ENCODE measurements at places on chromosomes 11 and 22.

DNA sequence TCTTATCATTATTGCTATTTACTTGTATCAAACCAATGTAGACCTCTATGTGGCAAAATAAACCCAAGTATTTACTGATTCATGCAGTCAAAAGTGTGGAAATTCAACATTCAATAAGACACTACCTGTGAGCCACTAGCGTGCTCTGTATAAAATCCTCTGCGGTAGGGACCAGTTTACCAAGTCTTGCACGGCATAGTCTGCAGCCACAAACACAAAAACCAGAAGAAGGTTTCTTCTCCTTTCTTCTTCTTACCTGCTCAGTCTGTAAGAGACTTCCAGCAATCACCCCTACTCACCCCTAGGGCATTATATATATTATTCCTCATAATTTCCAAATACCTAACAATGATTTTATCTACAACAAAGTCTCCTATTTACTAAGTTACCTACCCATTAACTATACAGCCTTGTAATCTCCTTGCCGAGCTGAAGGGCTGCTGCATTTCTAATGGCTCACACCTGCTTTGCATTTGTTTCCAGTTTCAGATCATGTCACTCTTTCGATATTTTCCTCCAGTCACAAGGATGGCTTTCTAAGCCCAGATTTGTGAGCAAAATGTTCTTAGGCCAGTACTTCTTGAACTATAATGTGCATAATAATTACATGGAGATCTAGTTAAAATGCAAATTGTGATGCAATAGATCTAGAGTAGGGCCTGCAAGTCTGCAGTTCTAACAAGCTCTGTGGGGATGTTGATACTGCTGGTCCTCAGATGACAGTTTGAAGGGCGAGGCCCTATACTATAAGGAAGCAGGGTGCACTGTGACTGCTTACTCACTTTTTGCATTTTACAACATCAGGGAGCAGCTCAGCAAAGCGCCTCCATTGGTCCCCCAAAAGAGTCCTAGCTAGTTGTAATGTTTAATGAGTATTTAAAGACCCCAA, 191.9 kb upstream of the DDI1 start:
- DNase-seq: no peak

DNA sequence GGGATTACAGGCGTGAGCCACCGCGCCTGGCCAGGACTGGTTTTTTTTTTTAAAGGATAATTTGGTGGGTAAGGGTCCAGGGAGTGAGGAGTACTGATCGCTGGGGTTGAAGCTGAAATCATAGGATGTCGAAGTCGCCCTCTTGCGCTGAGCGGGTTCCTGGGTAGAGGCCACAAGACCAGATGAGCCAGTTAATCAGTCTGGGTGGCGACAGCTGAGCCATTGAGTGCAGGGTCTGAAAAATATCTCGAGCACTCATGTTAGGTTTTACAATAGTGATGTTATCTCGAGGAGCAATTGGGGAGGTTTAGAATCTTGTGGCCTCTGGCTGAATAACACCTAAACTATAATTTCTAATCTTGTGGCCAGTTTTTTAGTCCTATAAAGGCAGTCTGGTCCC, 7.8 kb downstream of the APOL5 start:
- no peak for DNase-seq

- DNase-seq: no peak
These were observed 35.4 kb upstream of the WNT7B start for GRCh38 chr22:46012182-46012880.

DNA sequence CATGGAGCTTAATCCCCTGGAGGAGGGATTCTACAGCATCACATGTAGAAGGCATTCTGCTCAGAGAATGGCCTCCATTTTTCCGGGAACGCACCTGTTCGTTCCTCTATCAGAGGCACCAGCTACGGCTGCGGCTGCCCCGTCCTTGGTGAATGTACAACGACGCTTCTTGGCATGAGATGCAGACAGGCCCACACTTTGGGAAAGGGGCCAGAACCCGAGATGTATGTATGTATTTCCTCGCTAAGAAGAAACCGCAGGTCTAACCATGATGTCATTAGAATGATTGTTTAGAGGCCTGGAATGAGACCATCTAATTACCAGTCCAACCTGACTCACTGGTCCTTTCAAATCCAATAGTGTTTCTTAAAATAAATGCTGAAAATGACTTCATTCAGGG, 1293.4 kb downstream of the TBC1D22A start:
- DNase-seq: no peak
